ENCODE measurements at places on chromosomes 7 and 10.

DNA sequence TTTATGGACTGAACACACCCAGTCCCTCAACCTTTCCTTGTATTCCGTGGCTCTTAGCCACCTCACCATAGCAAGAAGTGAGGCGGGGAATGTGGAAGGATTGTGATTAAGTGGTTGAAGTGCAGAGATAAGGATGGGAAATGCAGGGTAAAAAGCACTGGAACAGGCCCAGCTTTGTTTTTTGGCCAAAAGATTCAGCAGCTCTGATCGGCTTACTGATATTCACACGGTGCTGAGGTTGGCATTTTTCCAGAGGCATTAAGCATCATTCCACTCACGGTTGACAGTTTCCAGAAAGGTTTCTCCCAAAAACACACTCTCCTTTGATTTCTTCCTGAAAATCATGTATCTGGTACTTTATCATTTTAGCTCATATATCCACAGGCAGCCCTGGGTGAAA, 544.2 kb downstream of the CNTNAP2 start:
- no peak for DNase-seq

- DNase-seq = no peak
These were observed 159.4 kb upstream of the INHBA start for GRCh38 chr7:41862261-41862660.

GRCh38 chr10:81722399-81722798, 152.6 kb upstream of the NRG3 start:
- no peak for DNase-seq

DNA sequence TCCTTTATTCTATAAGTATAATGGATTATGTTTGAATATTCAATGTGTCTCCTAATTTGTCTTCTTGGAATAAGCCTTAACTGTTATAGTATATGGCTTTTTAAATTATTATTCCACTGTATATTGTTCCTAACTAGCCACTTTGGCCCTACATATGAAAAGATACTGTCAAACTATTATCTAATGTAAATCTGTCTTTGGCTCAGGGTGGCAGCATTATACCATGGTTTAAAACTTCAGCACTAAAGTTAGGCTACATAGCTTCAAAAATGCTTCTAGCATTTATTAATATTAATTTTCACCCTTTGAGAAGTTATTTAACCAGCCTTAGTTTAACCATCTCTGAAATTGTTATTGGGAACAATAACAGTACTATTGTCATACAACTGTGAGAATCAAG, 543.1 kb upstream of the MBL2 start:
- DNase-seq = no peak

GRCh38 chr10:47354165-47354564, 6.0 kb downstream of the RBP3 start:
- no peak for DNase-seq

GRCh38 chr10:14086596-14086995, 244.1 kb downstream of the FRMD4A start:
- no peak for DNase-seq

DNA sequence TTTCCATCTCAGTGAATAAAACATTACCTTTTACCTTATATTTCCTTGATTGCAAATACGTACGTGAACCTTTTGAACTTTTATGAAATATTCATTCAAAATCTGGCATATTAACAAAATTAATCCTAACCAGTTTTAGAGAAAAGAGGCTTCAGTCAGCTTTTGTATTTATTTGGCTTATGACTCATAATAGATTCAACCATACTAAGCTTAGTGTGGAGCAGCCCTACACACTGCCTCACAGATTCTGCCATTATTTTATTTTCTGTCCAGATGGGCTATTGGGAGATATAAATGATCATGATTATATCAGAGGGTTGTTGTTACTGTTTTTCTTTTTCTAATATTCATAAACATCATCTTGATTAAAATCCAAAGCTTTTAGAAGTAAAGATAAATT, 325.5 kb downstream of the GPR37 start:
- no peak for DNase-seq

GRCh38 chr7:69819333-69819705, 221.0 kb downstream of the AUTS2 start:
- no peak for DNase-seq

DNA sequence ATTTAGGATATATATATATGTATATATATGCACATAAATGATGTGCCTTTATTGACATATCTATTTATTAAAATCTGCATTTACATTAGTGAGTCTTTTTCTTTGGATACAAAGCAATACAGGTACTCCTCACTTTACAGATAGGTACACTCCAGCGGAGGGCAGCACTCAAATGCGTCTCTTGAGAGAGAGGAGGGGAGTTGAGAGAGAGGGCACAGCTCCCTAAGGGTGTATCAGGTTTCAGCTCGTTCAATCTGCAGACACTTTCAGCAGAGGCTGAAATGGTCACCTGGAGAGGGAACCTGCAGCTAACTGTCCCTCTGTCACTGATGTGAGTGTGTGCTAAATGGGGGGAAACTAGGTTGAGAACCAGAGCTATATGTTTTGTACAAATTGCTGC, 21.5 kb downstream of the C10orf53 start:
- no peak for DNase-seq

GRCh38 chr10:101238732-101239105, 9.5 kb upstream of the LBX1 start:
- DNase-seq = no peak

- DNase-seq = no peak
These were observed 102.3 kb downstream of the DYNC2I1 start for GRCh38 chr7:158958618-158959017.

GRCh38 chr7:83520726-83521125, 128.2 kb downstream of the SEMA3E start:
- no peak for DNase-seq

DNA sequence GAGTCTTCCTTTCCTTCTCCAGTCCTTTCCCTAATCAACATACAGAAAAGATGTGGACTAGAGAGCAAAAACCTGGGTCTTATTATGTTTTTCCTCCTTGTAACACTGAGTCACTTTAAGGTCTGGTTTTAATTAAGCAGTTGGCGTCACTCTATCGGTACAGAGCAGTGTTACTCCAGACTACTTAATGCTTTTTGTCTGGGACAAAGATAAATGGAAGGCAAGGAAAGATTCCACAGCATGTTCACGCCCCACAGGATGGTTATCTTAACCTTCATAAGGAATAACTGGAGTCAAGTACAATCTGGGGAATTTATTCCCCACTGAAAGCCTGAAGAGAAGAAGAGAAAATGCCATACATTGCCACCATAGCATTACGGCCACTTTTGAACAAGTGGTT, 145.7 kb downstream of the ELAPOR2 start:
- DNase-seq = no peak

DNA sequence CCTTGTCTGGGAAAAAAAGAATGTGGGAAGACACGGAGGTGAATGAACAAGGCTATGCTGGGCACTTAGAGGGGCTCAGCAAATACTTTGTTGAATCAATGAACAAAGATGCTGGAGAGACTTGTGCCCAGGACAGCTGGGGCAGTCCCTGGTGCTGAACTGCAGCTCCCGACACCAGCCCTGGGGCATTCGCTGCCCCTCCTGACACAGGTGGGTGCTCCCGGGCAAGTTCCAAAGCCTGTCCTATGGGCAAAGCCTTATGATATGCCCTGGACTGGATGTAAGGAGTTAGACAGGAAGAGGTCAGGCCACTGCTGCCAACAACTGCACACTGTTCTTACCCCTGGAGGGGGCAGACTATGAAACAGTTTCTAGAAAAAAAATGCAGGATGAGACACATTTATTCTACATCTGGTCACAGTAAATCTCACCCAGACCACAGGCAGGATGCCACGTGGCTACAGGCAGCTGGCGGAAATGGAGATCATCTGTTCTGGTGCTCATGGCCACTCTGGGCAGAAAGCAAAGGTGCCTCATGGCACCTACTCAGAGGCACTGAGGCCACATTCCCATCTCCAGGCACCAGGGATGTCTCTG, 21.9 kb upstream of the FRAT2 start:
- DNase-seq = no peak

GRCh38 chr10:14625765-14626525, 148.8 kb downstream of the FAM107B start:
- no peak for DNase-seq

DNA sequence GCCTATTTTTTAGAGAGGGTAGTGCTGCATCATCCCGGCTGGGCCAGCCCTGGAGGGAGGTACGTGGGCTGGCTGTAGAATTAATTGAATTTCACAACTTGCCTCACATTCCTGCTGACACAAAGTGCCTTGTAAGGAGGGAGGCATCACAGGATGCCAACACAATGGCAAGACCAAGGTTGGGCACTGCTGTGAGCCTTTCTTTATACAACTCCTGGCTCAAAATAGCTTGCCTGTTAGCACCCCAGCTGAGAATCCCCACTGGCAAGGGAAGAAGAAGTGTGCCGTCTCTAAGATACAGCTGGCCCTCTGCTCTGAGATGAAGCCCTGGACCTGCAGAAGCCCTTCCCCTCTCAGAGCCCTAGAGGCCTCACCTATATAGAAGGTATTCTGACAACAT, 873.9 kb downstream of the GRID1 start:
- DNase-seq = no peak

DNA sequence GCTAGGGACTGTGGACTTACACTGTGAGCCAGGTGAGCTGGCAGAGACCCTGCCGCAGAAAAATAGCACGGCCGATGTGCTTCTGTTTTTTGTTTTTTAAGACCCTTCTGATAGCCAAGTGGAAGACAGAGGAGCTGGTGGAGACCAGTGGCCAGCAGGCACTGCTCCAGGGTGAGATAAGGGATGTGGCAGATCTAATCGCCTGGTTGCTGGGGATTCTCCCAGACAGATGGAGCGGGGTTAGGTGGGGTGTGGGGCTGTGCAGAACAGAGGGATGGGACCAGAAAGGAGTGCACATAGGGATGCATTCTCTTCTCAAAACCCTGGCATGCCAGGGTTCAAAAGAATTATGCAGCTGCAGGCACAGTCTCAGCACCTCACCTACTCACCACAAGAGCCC, 82.2 kb downstream of the VOPP1 start:
- DNase-seq = no peak

DNA sequence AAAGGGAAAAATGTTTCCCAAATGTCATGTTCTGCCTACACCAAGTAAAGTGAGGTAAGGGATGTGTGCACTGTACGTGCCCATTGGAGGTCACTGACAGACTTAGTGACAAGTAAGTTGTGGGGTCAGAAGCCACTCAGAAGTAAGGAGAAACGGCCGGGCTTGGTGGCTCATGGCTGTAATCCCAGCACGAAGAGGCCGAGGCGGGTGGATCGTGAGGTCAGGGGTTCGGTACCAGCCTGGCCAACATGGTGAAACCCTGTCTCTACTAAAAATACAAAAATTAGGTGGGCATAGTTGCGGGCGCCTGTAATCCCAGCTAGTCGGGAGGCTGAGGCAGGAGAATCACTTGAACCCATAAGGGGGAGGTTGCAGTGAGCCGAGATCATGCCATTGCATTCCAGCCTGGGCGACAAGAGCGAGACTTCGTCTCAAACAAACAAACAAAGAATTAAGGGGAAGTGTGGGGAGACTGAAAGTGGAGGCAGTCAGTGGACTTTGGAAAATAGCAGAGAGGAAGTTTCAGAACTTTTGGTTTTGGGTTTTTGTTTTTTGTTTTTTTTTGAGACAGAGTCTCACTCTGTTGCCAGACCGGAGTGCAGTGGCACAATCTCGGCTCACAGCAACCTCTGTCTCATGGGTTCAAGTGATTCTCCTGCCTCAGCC, 114.8 kb downstream of the WDFY4 start:
- DNase-seq = no peak
